ENCODE measurements at places on chromosomes 13 and 19. TPM values are rescaled to one million over a fixed set of nuclear protein-coding genes. Genes with fewer than 3 reads are reported as not detected.

Gene S1PR2
- 5.3 TPM for total RNA-seq

Gene PDX1
- total RNA-seq = not detected

Gene ADAT3
- total RNA-seq = 2.0 TPM

Gene CYP2S1
- 0.87 TPM for total RNA-seq

Gene KLF12
- 17.4 TPM for total RNA-seq

Gene GGN
- total RNA-seq = 0.15 TPM

Gene CRX
- not detected for total RNA-seq

Gene PSG3
- not detected for total RNA-seq

Gene ZNF571
- total RNA-seq = 3.8 TPM

Gene SHD
- not detected for total RNA-seq

Gene COL5A3
- total RNA-seq = 9.6 TPM

Gene ZNF420
- total RNA-seq = 8.4 TPM

Gene TMPRSS9
- total RNA-seq = not detected

Gene FOXO1
- 14.7 TPM for total RNA-seq

Gene ERICH4
- not detected for total RNA-seq

Gene PIK3R2
- total RNA-seq = 29.6 TPM

Gene ATP4B
- total RNA-seq = not detected

Gene CRLF1
- total RNA-seq = 21.4 TPM

Gene CYP4F11
- total RNA-seq = 0.27 TPM

Gene TTYH1
- total RNA-seq = 1.6 TPM

Gene ZNF570
- 7.3 TPM for total RNA-seq

Gene BRME1
- 0.72 TPM for total RNA-seq

Gene NCAN
- not detected for total RNA-seq

Gene CASP14
- not detected for total RNA-seq

Gene MKNK2
- total RNA-seq = 272 TPM

Gene METTL21C
- total RNA-seq = not detected

Gene MAB21L1
- total RNA-seq = 0.30 TPM

Gene NMRK2
- total RNA-seq = 1,046 TPM

Gene SAE1
- 41.9 TPM for total RNA-seq

Gene CCNA1
- total RNA-seq = not detected

Gene SULT2A1
- not detected for total RNA-seq

Data from left ventricle myocardium superior (tissue), 1 donor.